ENCODE measurements at places on chromosomes 4 and X. TPM values are rescaled to one million over a fixed set of nuclear protein-coding genes. Genes with fewer than 3 reads are reported as not detected.
A peak's percentile ranks its signal among the peaks of the same experiment; 100 is the strongest.

- H3K27ac ChIP-seq = no peak overlapping the region
- H3K4me3 ChIP-seq = no peak overlapping the region
- no peaks in the 10 kb centered on the region for H3K27me3 ChIP-seq
- DNase-seq = no peak
- H3K4me1 ChIP-seq = no peaks in the 10 kb centered on the region
These were observed 10.7 kb downstream of the CNGA1 start for GRCh38 chr4:48005781-48006180.

GRCh38 chr4:116724249-116724648 is 361.1 kb downstream of the TRAM1L1 start:
- H3K27me3 ChIP-seq = no peaks in the 10 kb centered on the region
- H3K4me3 ChIP-seq = no peak overlapping the region
- no peak for DNase-seq
- H3K36me3 ChIP-seq = no peaks in the 10 kb centered on the region
- H3K4me1 ChIP-seq = no peaks in the 10 kb centered on the region

- no peak overlapping the region for H3K4me3 ChIP-seq
- H3K4me1 ChIP-seq = no peaks in the 10 kb centered on the region
- no peaks in the 10 kb centered on the region for H3K27me3 ChIP-seq
- DNase-seq = no peak
- no peak overlapping the region for H3K27ac ChIP-seq
- H3K36me3 ChIP-seq = no peaks in the 10 kb centered on the region
These were observed 116.1 kb upstream of the PLAC1 start for GRCh38 chrX:134774190-134775048.

DNA sequence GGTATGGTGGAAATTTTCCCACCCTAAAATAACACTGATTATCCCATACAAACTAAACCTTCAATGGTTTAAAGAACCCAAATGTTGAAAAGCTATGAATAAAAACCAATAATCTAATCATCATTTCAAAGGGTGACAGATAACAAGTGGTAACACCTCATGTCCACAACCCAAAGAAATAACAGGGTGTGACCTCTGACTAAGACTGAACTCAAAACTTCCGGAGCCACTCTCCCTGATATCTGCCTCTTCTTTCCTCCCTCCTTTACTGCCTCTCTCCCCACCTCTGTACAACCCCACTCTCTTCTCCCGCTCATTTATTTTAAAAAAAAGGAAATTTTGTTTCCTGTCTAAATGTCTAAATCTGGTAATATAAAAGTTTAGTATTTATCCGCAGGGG is 11.5 kb downstream of the FBXW7 start:
- H3K36me3 ChIP-seq = no peaks in the 10 kb centered on the region
- H3K27ac ChIP-seq = no peak overlapping the region
- no peak overlapping the region for H3K4me3 ChIP-seq
- H3K4me1 ChIP-seq = no peaks in the 10 kb centered on the region

DNA sequence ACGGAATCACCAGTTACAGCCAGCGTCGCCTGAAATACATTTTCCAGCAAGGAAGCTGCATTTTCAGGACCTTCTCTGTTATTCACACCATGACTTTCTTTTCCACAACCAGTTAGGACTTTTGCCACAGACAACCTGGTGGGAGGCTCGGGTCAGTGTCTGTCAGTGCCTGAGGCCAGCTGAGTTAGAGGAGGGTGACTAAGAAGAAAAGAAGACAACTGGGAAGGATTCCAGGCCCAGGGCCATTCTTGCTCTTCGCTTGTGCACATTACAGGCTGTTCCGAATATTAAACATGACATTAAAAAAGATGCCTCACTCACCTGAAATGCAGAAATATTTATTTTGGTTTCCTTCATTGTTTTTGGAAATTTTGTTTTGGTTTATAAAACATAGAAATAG is 21.4 kb upstream of the CENPU start:
- peak overlapping the region; percentile 44 for H3K27ac ChIP-seq
- H3K27me3 ChIP-seq = no peaks in the 10 kb centered on the region
- H3K4me1 ChIP-seq = peaks cover 3% of the 10 kb centered on the region
- no peak for DNase-seq

GRCh38 chr4:159395693-159396092 is 292.8 kb downstream of the RAPGEF2 start:
- no peak overlapping the region for H3K4me3 ChIP-seq
- H3K27me3 ChIP-seq = no peaks in the 10 kb centered on the region
- H3K4me1 ChIP-seq = no peaks in the 10 kb centered on the region
- H3K36me3 ChIP-seq = no peaks in the 10 kb centered on the region

- no peaks in the 10 kb centered on the region for H3K27me3 ChIP-seq
- no peak overlapping the region for H3K4me3 ChIP-seq
- no peak overlapping the region for H3K27ac ChIP-seq
- no peaks in the 10 kb centered on the region for H3K36me3 ChIP-seq
- H3K4me1 ChIP-seq = no peaks in the 10 kb centered on the region
These were observed 80.0 kb upstream of the MSX1 start for GRCh38 chr4:4779486-4779885.

- no peak overlapping the region for H3K4me3 ChIP-seq
- H3K36me3 ChIP-seq = no peaks in the 10 kb centered on the region
- no peaks in the 10 kb centered on the region for H3K27me3 ChIP-seq
- H3K27ac ChIP-seq = no peak overlapping the region
These were observed 42.9 kb upstream of the TMPRSS11B start for GRCh38 chr4:68288393-68288740.

- H3K27me3 ChIP-seq = no peaks in the 10 kb centered on the region
- DNase-seq = no peak
- no peaks in the 10 kb centered on the region for H3K36me3 ChIP-seq
- no peak overlapping the region for H3K27ac ChIP-seq
These were observed 355.7 kb downstream of the HS3ST1 start for GRCh38 chr4:11072999-11073398.

DNA sequence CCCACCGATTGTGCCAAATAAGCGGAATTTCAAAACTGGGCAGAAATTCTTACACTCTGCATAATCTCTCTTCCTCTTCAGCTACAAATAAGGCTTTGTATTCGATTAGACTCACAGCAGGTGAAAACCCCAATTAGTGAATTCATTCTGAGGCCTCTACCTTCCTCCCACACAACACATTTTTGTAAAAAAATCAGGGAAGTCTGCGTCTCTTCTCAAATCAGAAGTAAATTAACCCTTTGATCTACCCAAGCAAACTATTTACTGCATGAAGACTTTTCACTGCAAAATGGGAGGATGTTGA is 200.6 kb upstream of the FTHL17 start:
- H3K4me3 ChIP-seq = no peak overlapping the region
- no peaks in the 10 kb centered on the region for H3K4me1 ChIP-seq
- H3K27me3 ChIP-seq = no peaks in the 10 kb centered on the region
- H3K27ac ChIP-seq = no peak overlapping the region

GRCh38 chrX:104469771-104470170 is 96.2 kb upstream of the IL1RAPL2 start:
- DNase-seq = no peak
- no peaks in the 10 kb centered on the region for H3K4me1 ChIP-seq
- no peak overlapping the region for H3K4me3 ChIP-seq
- H3K27ac ChIP-seq = no peak overlapping the region

DNA sequence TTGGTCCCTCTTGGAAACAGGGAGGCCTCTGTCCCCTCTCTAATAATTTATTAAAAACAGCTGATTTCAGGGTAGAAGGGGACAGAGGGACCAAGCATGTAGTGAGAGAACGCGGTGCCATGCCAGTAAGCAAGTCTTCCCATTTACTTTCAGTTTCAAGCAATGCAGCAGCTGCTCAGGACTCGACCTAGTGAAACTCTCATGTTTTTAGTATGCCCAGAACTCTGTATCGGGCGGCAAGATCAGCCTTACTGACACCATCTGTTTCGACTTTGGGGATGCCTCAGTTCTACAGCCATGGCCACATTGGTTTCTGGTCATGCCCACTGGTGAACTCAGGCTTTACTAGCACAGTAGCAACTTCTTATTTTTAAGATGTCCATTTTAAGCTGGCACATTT is 40.6 kb downstream of the ZNF81 start:
- H3K4me1 ChIP-seq = no peaks in the 10 kb centered on the region
- no peak overlapping the region for H3K4me3 ChIP-seq
- DNase-seq = no peak
- no peak overlapping the region for H3K27ac ChIP-seq
- H3K36me3 ChIP-seq = no peaks in the 10 kb centered on the region
- no peaks in the 10 kb centered on the region for H3K27me3 ChIP-seq

GRCh38 chr4:110518889-110519490 is 43.0 kb downstream of the ENPEP start:
- H3K4me3 ChIP-seq = no peak overlapping the region
- H3K27ac ChIP-seq = no peak overlapping the region

DNA sequence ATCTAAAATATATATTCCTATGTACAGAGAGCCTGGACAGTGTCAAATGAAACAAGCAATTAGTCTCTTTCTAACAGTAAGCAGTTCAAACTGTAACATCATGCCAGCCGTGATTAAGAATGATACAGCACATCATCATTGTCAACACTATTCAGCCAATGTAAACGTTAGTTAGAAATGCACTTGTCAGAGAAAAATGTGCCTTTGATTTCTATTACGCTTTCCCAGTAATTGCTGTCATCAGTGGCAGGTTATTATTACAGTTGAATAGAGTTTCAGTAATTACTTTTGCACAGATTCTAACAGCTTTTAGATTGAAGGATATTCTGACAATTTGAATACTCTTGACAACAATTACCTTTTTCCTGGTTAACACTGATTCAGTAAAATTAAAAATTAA is 1007.1 kb downstream of the SH3BGRL start:
- no peaks in the 10 kb centered on the region for H3K36me3 ChIP-seq
- H3K4me1 ChIP-seq = no peaks in the 10 kb centered on the region
- no peak overlapping the region for H3K27ac ChIP-seq

FGFR3 gene
- total RNA-seq = 192 TPM

ZNF518B gene
- 37.2 TPM for total RNA-seq

NHS gene
- total RNA-seq = 3.4 TPM

CENPVL2 gene
- not detected for total RNA-seq

CD38 gene
- 1.5 TPM for total RNA-seq
